ENCODE measurements at places on chromosomes 1 and 21. TPM values are rescaled to one million over a fixed set of nuclear protein-coding genes. Genes with fewer than 3 reads are reported as not detected.

- no peak for DNase-seq
Observed at GRCh38 chr1:206757524-206758266, 12.9 kb upstream of the IL19 start.

GRCh38 chr1:168752171-168752832 lies 23.3 kb upstream of the DPT start:
- no peak for DNase-seq

GRCh38 chr1:24374891-24375786 lies 38.4 kb downstream of the STPG1 start:
- DNase-seq, result no peak

DNA sequence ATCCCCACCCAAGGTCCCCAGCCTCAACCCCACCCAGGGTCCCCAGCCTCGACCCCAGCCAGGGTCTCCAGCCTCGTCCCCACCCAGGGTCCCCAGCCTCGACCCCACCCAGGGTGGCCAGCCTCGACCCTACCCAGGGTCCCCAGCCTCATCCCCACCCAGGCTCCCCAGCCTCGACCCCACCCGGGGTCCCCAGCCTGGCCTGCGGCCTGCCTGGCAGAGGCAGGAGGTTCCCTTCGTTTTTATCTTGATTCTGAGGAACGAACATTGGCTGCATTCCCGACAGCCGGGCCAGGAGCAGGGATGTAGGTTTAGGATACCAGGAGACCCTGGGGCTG lies 3.4 kb upstream of the PDE9A start:
- no peak for DNase-seq

The FLG2 gene
- total RNA-seq, result not detected

GRCh38 chr1:178986204-178986603 lies 39.5 kb upstream of the FAM20B start:
- peak; percentile 19 for DNase-seq

DNA sequence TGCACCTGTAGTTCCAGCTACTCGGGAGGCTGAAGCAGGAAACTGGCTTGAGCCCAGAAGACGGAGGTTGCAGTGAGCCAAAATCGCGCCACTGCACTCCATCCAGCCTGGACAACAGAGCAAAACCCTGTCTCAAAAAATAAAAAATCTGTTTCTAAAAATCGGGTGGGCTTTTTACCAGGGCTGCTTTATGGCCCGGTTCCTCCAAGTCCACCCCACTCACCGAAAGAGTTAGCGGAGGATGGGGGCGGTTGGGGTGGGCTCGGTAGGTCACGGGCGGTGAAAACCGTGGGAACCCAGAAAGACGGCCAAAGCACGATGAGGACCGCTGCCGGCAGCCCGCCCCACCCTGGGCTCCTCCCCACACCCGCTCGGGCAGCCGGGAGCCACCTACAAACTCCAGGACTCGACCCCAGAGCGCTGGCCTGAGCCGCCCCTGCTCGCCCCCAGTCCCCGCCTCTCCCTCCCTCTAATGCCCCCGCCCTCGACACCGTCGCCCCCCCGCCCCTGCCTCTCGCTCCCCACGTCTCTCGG lies 846 bp upstream of the PER3 start:
- no peak for DNase-seq

DNA sequence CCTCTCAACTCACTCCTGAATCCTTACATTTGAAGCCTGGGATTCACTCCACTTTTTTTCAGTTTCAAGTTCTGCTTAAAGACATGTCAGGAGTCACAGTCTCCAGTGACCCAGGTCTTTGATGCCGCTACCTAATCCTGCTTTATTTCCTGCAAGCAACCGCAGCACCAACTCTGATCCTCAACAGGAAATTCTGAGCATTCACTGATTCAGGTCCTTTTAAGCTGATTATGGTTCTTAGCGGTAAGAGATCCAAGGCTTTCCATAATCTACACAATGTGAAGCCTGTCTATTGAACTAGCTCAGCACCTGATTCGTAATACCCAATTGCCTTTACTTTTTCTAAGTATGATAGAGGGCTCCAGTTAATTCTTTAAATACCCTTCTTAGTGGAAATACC lies 43.7 kb upstream of the PIGC start:
- no peak for DNase-seq

- DNase-seq, result no peak
Observed at GRCh38 chr21:28615276-28615675, 377.4 kb downstream of the LTN1 start.

The IFFO2 gene
- 12.7 TPM for total RNA-seq

GRCh38 chr1:96945509-96946084 lies 224.0 kb downstream of the PTBP2 start:
- no peak for DNase-seq

GRCh38 chr1:103145449-103145848 lies 37.1 kb upstream of the COL11A1 start:
- no peak for DNase-seq

GRCh38 chr1:112826217-112826944 lies 111.2 kb upstream of the PPM1J start:
- no peak for DNase-seq

The GLRX2 gene
- 12.1 TPM for total RNA-seq

The KIAA1614 gene
- total RNA-seq, result 19.1 TPM

The PDC gene
- not detected for total RNA-seq

- no peak for DNase-seq
Observed at GRCh38 chr1:229434641-229435051, 752 bp upstream of the ACTA1 start.

DNA sequence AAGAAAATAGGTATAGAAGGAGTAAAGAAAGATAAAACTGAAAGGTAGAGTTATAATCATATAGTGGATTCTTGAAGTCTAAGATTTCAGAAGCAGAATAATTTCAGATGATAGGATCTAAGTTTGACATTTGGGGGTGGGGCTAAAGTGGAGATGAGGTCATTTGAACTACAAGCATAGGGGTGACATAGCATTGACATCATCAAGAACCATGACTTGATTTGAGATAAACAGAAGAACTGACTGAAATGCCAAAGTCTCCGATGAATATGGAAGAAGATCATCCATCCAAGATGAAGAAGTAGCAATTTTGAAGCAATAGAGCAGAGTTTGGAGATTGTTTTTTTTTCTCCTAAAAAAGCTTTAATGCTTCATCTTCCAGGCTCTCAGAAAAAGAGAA lies 122.3 kb downstream of the MACF1 start:
- no peak for DNase-seq

- DNase-seq, result no peak
Observed at GRCh38 chr1:36107394-36107793, 17.6 kb downstream of the COL8A2 start.

DNA sequence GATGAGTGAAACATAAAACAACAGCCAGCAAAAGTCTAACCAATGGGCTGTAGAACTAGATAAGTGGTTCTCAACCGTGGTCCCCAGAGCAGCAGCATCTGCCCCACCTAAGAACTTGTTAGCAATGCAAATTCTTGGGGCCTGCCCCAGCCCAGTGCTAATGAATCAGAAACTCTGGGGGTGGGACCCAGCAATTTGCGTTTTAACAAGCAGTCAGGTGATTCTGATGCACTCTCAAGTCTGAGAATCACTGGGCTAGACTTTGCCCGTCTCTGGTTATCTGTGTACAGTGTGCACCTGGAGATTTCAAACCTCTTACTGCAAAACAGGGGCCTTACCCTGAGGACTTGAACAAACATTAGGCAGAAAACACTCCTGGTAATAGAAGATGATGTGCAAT lies 66.5 kb downstream of the PLXNA2 start:
- no peak for DNase-seq

DNA sequence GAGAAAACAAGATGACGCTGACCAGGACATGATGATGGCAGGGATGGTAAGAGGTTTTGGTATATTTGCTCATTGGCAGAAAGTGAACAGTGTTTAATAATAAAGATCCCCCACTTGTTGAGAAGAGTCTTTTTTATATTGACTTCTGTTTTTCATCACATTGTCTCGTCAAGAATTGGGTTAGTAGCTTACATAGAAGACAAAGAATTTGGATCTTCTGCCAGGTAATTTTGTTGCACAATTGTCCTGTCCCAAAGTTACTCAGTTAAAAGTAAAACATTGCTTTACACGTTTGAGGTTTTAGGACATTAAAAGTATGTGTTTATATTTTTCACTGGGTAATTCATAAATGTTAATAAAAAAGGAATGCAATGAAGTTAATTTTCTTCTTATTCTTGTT lies 48.3 kb upstream of the LAMC2 start:
- DNase-seq, result no peak

The RAD54L gene
- not detected for total RNA-seq

- DNase-seq, result no peak
Observed at GRCh38 chr1:234771642-234772344, 161.8 kb upstream of the IRF2BP2 start.

GRCh38 chr21:45962531-45963231 lies 18.9 kb upstream of the COL6A1 start:
- no peak for DNase-seq

GRCh38 chr1:239387304-239388158 lies 1.2 kb downstream of the CHRM3 start:
- no peak for DNase-seq

DNA sequence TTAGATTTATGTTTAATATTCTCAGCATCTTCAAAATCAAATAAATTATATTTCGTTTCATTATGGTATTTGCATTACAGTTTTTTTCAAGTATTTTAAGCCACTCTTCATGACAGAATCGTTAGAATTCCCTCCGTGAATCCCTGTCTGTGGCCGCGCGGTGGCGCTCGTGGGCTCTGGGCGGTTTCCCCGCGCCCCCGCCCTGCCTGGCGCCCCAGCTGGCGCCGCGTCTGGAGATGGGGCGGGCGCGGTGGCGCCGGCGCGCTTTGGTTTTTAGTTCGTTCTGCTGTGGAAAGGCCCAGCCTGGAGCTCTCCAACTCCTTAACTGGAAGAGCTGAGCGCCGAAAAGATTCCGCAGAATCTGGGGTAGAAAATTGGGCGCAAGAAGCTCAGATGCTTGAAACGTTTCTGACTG lies 25.7 kb downstream of the PRMT2 start:
- DNase-seq, result no peak

- DNase-seq, result no peak
Observed at GRCh38 chr1:180169640-180170195, 15.0 kb downstream of the QSOX1 start.

- DNase-seq, result no peak
Observed at GRCh38 chr1:67916140-67916886, 83.0 kb upstream of the GNG12 start.

The ASTN1 gene
- total RNA-seq, result 1.2 TPM

The COL9A2 gene
- 2.5 TPM for total RNA-seq

GRCh38 chr1:244209955-244210354 lies 158.9 kb downstream of the ZBTB18 start:
- DNase-seq, result no peak

DNA sequence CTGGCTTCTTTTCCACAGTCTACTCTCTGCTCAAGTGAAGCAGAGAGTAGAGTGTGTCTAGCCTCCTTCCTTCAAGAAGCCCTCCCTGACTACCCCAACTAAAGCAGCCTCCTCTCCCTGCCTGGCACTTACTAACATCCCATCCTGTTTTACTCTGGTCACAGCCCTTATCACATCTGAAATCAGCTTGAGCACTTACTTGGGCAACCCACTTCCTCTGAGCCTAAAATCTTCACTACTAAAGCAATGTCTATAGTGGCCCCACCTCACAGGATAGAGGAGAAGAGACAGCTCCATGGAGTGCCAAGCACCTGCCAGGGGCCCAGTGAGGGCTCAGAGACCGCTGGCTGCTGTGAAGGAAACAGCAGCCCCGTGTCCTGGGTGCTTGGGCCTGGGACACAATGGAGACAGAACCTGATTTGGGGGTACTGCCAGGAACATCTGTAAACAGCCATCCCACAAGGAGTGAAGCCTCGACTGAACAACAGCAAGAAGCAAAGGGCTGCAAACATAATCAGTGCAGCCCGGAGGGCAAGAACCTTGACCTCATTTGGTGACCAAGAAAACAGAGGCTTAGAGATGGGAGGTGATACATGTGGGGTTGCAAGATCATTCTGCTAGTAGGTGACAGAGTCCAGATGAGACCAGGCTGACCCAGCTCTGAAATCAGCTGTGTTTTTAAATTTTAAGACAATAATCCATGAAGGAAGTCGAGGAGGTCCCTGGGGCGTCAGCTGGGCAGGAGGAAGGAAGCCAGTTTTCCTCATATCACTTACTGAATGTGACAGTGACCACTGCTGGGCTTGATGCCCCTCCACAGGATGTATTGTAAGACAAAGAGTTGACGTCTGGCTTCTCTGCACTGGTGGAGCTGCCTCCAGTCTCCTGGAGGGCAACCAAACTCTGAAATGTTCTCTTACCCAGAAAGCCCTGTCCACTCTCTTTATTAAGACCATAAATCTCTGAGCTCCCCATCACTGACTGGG lies 710.6 kb downstream of the MATN1 start:
- peak; percentile 81 for DNase-seq

DNA sequence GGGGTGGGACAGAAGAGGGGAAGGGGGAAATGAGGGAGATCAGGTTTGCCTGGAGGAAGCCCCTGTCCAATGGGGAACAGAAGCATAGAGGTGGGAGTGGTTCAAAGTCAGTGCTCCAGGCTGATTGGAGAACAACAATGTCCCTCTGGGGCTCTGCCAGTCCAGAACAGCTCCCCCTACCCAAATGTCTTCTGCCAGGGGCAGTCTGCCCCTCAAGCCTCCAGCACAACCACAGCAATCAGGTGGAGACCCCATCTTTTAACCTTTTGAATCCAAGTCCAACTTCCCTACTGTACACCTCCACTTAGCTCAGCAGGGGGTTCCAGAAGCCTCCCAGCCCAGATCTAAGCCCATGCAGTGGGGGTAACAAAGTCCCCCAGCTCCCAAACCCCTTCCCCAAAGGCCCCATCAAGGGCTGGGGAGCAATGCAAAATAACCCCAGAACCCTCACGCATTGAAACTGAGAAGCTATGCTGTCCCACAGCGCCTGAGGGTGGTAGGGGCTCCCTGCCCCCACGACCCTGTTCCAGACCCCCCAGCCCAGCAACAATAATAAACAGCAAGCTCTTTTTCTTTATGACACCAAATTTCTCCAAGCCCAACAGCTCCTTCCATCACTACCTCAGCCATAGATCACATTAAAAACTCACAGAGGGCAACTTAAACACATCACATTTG lies 3.3 kb downstream of the AHDC1 start:
- no peak for DNase-seq

- no peak for DNase-seq
Observed at GRCh38 chr1:41103766-41104165, 82.2 kb upstream of the SLFNL1 start.

The VHLL gene
- not detected for total RNA-seq

DNA sequence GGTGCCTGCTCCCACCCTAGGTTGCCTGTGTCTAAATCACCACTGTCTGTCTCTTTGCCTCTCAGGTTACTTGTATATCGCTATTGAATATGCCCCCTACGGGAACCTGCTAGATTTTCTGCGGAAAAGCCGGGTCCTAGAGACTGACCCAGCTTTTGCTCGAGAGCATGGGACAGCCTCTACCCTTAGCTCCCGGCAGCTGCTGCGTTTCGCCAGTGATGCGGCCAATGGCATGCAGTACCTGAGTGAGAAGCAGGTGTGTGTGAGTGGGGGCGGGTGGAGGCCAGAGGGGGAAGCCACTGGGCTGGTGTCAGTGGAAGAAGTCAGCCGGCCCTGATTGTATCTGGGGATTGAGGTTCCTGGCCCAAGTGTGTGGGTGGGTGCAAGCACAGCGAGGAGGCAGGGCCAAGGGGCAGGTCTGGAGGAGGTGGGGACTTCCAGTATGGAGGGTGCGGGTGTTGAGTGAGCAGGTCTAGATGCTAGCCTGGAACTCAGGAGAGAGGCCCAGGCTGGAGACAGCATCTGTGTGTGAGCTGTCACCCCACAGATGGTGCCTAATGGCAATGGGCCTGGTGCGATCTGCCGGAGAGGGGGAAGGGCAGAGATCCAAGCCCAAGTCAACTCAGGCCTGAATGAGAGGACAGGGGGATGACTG lies 17.2 kb downstream of the TIE1 start:
- no peak for DNase-seq
